ENCODE measurements at places on chromosomes 2 and 18.

GRCh38 chr2:187580462-187581124, 26.4 kb upstream of the TFPI start:
- DNase-seq: no peak

DNA sequence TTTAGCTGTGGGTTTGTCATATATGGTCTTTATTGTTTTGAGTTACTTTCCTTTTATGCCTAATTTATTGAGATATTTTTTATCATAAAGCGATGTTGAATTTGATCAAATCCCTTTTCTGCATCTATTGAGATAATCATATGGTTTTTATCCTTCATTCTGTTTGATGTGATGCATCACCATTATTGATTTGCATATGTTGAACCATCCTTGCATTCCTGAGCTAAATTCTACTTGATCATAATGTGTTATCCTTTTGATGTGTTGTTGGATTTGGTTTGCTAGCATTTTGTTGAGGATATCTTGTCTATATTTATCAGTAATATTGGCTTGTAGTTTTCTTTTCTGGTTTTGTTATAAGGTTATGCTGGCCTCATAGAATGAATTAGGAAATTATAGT, 308.5 kb downstream of the ADCYAP1 start:
- no peak for DNase-seq

DNA sequence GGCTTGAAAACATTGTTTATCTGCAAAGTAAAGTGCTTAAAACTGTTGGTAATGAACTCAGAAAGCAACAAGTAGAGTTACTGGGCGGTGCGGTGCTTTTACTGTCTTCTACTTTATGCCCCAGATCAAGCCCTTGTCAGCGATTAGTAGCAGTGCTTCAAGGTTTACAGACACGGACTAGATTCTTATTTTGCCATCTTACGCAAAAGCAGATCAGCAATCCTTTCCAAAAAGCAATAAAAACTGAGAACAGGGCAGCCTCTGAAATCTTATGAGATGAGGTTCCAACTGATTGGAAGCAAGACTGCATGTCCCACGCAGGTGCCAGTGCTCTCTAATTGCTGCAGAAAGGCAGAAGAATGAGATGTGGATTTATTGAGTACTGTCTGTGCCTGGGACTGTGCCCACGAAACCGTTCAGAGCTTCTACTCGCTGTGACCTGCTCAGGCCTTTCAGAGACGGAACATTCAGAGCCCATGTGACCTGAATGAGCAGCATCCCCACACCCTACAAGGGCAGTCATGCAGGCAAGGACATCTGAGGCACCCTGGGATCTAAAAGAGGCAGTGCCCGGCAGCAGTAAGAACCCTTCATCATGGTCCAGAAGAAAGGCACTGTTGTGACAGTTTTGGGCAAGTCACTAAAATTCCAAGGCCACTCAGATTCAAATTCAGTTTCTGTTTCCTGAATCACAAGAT, 15.7 kb downstream of the COL4A3 start:
- no peak for DNase-seq

DNA sequence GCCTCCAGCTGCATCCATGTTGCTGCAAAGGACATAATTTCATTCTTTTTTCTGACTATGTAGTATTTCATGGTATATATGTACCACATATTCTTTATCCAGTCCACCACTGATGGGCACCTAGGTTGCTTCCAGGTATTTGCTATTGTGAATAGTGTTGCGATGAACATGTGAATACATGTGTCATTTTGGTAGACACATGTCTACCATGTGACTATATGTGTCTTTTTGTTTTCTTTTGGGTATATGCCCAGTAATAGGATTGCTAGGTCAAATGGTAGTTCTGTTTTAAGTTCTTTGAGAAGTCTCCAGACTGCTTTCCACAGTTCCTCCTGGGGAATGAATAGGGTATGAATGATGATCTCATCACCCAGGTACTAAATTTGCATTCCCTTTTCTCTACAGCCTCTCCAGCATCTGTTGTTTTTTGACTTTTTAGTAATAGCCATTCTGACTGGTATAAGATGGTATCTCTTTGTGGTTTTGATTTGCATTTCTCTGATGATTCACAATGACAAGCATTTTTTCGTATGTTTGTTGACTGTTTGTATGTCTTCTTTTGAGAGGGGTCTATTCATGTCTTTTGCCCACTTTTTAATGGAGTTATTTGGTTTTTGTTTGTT, 35.6 kb upstream of the FEZ2 start:
- no peak for DNase-seq

- no peak for DNase-seq
These were observed 228.8 kb upstream of the COPS8 start for GRCh38 chr2:236856848-236857235.

GRCh38 chr2:134583462-134583861, 135.3 kb downstream of the TMEM163 start:
- DNase-seq: no peak

- DNase-seq: no peak
These were observed 25.1 kb upstream of the GPR17 start for GRCh38 chr2:127620866-127621265.

DNA sequence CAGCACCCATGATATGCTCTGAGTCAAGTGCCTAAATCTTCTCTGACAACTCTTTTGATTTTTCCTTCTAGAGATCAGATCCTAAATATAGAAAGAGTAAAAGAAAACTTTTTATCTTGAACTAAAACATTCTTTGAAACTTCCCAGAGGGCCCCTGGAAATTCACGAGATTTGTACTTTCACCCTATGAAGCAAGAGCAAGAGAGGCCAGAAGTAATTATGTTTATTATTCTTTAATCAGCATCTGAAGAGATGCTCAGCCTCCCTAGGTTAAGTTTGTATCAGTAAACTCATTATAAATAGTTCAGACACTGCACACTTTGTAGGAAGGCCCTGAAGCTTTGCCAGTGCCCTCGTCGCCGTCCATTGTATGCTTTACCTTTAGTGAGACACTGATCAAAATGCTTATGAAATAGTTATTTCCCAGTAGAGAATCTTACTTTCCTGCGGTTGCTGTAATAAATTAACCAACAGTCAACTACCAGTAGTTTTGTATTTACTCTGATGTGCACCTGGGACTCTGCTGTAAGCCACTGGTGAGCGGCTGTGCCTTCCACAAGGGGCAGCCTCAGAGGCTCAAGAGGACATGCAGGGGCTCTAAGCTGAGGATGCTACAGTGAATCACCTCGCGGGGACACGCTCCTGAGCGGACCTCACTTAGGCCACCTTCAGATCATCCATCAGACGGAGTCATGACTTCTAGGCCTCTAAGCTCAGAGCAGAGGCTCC, 71.9 kb downstream of the BIN1 start:
- DNase-seq: no peak

GRCh38 chr18:44954257-44954656, 273.6 kb downstream of the SETBP1 start:
- DNase-seq: no peak

GRCh38 chr2:165086337-165086736, 117.5 kb downstream of the SCN3A start:
- no peak for DNase-seq

DNA sequence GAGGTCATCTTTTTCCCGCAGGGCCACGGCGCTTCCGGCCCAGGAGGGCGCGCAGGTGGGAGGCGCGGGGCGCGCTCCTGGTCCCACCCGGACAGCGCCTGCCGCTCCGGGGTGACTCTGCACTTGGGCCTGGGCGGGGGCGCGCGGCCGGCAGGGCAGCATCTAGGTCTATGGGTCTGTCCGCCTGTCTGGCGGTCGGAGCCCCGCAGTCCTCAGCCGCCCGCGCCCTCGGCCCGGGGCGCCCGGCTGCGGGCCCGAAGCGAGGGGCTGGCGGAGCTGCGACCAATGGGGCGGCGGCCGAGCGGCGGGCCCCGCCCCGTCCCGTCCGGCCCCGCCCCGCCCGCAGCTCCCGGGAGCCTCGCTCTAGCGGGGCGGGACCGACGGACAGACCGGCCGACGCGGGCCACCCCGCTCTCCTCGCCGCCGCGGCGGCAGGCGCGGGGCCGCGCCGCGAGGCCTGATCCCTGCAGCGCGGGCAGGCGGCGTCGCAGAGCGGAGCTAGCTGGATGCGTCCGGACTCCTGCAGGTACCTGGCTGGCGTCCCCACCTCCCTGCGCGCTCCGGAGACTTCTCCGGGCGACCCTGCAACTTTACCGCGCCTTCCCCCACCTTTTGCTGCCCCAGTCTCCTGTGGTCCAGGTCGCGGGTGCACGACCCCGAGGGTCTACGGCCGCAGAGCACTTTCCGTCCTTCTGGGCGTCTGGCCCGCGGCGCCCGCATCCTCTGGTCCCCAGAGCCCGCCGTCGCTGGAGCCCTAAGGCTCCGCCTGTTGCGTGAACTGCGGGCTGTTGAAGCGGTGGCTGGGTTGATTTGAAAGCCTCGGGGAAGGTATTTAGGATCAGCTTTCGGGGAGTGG, at the start of gene KCNS3:
Gene KCNS3 (plus strand): TSS at position 387 of the 856 bp plus-strand sequence. CDS start 52,342 bp downstream, outside the sequence.
- no peak for DNase-seq

DNA sequence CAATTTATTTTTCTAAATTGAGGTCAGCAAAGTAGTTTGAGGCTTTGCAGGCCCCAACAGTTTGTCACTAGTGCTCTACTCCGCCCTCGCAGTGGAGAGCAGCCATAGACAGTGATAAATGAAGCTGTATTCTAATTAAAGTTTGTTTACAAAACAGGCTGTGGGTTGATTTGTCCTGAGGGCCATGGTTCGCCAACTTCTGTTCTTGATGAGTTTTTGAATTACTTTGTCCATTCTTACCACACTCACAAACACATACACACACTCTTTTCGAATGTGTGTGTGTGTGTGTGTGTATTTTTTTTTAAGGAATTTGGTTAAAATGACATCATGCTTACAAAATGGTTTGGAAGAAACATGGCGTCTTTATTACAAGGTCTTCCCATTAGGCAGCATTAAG, 68.6 kb downstream of the MTCL1 start:
- no peak for DNase-seq

DNA sequence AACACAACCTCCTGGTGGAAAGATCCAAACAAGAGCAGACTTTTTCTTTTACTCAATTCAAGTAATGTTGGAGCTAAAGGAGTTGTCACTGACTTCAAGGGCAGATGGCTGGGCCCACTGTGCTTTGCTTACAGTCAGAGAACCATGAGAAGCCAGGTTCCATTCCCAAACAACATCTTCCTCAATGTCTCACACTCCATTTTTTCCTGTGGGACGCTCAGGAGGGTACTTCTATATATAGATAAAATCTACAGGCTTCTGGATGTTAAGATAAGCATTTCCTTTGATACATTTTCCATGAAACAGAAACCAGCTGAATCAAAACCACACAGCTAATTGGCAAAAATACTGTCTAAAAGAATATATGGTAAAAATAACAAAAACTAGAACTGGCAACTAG, 14.4 kb downstream of the IWS1 start:
- no peak for DNase-seq

DNA sequence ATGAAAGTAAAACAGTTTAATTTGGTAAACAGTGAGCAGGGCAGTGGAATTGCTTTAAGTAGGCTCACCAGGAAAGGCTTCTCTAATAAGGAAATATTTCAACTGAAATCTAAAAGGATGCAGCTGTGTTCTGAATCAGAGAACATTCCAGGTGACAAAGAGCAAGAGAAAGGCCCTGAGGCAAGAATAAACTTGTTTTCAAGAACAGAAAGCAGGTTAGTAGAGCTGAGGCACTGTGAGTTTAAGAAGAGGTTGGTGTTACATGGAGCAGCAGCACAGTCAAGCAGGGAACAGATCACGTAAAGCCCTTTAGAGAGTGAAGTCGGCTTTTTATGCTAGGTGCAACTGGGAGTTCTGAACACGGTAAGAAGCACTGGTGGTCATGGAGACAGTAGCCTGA, 57.0 kb upstream of the SCN1A start:
- no peak for DNase-seq

- DNase-seq: no peak
These were observed 14.3 kb downstream of the INSIG2 start for GRCh38 chr2:118102433-118103082.

DNA sequence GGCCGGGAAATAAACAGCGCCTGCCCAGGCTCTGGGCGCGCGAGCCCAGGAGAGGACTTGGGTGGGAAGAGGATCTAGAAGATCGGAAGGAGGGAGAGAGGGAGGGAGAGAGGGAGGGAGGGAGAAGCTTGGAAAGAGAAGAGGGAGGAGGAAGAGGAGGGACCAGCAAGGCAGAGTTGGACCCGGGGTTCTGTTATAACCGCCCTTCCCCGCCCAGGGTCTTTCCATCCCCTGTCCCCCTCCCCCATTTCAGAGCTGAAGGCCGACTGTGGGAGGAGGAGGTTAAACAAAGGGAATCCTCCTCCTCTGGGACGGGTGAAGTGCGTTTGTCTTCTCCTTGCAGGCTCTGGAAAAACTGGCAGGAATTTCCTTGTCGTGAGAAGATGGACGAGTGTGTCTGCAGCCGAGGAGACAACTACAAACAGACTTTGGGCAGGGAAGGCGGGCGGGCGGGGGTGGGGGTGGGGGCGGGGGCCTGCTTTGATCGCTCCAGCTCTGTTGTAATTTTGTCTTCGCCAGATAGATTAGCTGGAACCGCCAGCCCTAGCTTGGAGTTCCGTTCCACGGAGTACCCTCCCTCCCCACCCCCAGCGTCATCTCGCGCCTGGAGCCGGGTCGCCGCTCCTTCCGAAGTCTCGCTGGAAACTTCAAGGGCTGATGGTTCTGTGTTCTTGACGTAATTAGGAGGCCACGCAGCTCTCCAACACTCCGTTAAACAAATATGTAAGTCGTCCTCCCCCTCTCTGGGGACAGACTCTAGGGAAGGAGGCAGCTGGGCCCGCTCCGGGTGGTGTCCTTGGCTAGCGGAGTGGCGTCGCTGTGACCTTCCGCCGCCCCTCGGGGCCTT, 6.4 kb upstream of the SP9 start:
- DNase-seq: no peak

- no peak for DNase-seq
These were observed 105.8 kb downstream of the RIT2 start for GRCh38 chr18:43009674-43010073.

DNA sequence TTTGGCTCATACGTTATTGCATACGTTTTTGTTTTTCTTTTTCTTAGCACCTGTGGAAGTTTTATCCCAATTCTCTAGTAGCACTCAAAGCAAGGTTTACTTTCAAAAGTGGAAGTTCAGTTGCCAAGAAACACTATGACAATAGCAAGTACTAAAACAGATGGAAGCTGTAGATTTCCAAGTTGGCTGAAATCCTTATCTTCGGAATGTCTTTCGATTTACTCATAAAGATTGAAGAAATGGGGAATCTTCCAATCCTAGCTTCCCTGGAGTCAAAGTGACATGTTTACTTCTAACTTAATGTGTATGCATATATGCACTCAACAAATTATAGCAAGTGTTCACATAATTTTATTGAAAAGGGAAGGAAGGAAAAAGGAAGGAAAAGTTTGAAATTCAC, 307.4 kb downstream of the CTNNA2 start:
- no peak for DNase-seq

DNA sequence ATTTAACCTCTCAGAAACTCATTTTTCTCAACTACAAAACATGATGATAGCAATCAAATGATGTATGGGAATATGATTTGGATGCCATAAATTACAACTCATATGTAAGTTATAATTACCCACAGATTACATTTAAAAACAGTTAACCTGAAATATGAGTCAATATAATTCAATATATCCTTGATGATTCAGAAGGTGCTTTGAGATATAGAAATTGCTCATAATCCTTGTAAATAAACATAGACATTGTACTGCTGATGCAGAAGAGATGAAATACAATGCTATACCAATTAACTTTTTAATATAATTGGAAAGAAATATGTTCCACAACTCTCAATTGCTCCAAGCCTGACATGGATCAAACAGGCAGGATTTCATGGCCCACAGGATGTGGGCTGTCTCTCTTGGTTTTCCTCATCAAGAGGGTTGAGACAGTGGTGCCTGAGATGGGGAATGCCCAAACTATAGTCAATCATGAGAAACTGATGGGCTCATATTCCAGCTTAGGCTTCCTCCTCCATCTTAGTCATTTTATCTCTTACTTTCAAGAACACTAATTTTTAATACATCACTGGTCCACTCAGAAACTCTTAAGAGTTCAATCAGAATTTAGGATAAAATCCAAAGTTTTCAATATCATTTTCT, 49.4 kb downstream of the NCKAP5 start:
- no peak for DNase-seq

All from stimulated activated CD8-positive, alpha-beta memory T cell treated with anti-CD3 and anti-CD28 coated beads, Interleukin-15, amount 100 ng/mL, for 24 hours (primary cell).